Renal cortex interstitium (tissue), 15 donors: ENCODE measurements at places on chromosomes 6 and 20.

GRCh38 chr6:63352544-63353285 is 32.9 kb upstream of the LGSN start:
- DNase-seq, result no peak

- peak; percentile 83 for DNase-seq
Observed at GRCh38 chr6:80004173-80005072, at the start of gene TTK. Gene TTK (plus strand): TSS chr6:80004649. CDS start chr6:80005844, 1,195 bp downstream.

DNA sequence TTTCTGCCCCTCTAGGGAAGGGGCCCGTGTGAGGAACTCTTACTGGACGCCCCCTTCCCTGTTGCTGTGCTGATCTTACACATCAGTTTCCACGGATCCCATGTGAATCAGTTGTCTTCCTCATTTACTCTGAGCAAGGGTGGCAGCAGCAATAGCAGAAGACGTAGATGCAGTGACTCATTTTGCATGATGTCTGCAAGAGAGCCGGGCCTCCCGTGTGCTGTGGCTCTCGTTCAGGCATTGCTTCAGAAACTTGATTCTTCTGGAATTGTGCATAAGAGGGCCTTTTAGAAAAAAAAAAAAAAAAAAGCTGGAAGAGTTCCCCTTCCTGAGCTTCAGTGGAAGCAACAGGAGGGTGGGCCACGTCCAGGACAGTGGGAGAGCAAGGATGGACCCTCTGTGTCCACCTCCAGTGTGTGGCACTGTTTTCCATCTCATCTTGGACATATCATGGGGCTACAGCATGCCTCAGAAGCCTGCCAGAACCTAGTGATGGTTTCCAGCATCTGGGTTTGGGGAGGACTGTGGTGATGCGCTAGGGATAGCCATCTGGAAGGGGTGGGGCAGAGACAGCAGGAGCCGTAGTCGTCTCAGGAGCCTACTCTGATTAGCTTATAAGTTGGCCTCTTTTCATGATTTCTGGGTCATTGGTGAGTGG is 62.1 kb downstream of the FOXO3 start:
- no peak for DNase-seq

DNA sequence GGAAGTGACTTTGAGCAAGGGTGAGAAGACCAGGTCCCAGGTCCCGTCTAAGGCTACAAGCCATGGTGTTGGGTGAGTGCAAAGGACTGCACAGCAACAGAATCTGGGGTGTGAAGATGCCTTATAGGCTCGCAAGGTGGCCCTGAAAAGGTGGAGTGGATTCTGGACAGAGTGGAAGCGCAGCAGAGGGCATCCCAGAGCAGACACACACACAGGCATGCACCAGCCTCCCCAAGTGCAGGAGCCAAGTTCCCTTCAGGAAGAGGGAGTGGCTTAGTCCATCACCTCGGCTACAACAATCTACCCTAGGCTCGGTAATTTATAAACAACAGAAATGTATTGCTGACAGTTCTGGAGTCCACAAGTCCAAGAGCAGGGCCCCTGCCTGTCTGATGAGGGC is 180.1 kb upstream of the PDE10A start:
- DNase-seq, result no peak

GRCh38 chr20:544153-544725 is 649 bp upstream of the CSNK2A1 start:
- DNase-seq, result no peak
